ENCODE measurements at places on chromosomes 6 and 20.

DNA sequence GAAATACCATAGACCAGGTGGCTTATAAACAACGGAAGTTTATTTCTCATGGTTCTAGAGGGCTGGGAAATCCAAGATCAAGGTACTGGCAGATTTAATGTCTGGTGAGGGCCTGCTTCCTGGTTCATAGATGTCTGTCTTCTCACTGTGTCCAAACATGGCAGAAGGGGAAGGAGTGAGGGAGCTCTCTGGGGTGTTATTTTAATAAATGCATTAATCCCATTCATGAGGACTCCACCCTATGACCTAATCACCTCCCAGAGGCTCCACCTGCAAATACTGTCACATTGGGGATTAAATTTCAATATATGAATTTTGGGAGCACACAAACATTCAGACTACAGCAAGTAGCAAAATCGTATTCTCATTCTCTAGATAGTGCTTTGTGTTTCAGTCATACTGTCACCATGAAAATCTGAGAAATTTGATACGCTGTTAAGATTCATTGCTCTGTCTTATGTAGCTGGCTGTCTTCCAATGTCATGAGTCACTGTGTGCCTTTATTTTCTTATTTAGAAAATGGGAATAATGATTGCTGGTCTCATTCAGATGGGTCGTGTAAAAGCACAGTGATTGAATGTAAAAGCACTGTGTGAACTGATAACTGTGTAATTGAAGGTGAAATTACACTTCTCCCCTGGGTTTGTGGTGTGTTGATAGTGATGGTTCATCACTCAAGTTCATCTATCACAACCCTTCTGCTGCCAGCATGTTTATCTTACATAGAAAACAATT is 8.9 kb upstream of the ERVFRD-1 start:
- DNase-seq = no peak

DNA sequence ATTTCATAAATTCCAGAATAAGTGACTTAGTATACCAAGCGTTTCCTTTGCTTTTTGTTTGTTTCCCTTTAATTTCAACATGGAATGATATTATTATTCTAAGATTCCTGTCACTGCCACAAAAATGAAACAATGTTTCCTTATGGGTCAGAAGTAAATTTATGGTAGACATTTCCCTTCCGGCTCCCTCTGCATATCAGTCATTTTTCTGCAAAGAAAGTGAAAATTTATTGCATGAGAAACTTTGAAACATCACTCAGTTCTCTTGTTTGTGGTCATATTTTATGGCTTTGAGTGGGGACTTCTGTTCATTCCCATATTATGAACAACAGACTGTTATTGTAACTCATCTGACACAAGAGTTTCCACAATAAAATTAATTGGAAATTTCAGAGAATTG is 97.8 kb downstream of the NKAIN2 start:
- DNase-seq = no peak

DNA sequence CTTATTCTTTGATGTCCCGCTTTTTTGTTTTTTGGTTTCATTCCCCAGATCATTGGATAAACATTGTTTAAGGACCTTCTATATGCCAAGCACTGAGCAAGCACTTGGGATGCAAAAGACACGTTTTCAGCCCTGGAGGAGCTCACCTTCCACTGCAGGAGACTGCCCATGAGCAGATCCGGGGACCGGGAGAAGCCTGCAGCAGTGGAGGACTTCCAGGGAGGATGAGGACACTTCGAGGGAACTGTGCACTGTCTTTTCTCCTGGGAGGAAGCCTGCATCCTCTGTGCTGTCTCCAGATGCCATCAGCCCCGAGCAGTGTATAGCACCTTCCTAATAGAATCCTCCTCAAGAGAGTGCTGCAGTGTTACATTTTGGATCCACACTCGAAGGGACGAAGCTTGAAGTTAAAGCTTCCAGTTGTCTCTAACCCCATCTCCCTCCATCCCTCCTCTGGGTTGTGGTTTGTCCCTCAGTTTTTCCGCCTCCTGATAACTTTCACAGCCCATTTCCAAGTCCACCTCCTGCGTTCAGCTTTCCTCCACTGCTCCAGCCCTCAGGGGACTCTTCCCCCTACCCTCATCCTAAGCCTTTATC is 5.8 kb upstream of the KCNG1 start:
- DNase-seq = no peak

DNA sequence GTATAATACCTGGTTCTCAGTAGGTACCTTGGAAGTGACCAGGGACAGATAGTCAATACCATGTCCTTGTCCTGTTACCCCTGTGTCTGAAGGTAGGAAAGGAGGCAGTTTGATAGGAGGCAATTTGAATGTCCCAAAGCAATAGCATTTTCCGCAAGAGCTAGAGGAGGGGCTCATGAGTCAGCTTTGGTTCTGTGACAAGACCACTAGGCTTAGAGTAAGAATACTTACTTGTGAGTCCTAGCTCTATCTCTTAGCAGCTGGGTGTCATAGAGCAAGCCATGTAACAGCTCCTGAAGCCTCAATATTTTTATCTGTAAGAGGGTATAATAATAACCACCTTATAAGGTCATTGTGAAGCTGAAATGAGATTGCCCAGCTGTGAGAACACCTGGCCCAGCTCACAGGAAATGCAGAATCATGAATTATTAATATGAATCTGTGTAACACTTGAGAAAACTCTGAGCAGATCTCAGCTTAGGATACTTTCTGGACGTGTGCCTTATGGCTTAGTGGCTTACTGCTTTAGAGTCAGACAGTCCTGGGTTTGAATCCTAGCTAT is 58.6 kb downstream of the DAAM2 start:
- DNase-seq = no peak

GRCh38 chr20:58918621-58919020 is 62.4 kb upstream of the NELFCD start:
- DNase-seq = no peak

DNA sequence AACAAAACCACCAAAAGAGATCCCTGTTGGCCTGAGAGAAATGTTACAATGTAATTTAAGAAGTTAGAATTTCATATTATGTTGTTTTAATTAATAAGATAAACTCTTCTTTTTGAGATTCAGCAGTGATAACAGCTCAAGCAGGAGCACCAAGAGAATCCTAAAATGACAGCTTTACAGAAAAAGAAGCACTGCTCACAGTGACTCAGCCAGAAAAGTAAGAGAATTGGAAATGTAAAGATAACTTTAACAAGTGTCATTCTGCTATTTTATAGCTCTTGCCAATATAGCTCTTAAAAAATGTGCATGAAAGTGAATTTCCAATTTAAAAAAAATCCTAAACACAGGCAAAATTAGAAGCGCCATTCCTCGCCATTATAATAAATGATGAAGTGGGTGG is 111.3 kb downstream of the UBE3D start:
- no peak for DNase-seq

- no peak for DNase-seq
These were observed 100.7 kb upstream of the HMGN3 start for GRCh38 chr6:79335133-79335674.

- no peak for DNase-seq
These were observed 2.0 kb upstream of the HSPA1B start for GRCh38 chr6:31825553-31825952.

Measured in activated T-helper 1 cell treated with anti-CD3 and anti-CD28 coated beads, Interleukin-12 subunit alpha, Interleukin-12 subunit beta, Interleukin-2, Interleukin-4 antibody, amounts not matched to agents 30 ng/mL and 10 ng/mL and 1 ng/mL, durations not matched to agents 14 hours and 24 hours and 36 hours (primary cell).